WERI-Rb-1 (cell line): ENCODE measurements at places on chromosomes 3 and 15.

GRCh38 chr3:13714251-13714916 lies 165.5 kb downstream of the FBLN2 start:
- no peak for DNase-seq

GRCh38 chr3:194584866-194585265 lies 48.4 kb downstream of the TMEM44 start:
- no peak for DNase-seq

- DNase-seq = no peak
Measured at GRCh38 chr3:146747928-146748327, 142.8 kb upstream of the PLSCR5 start.

GRCh38 chr3:148829926-148830325 lies 2.3 kb downstream of the CPB1 start:
- DNase-seq = no peak

GRCh38 chr3:37435572-37435971 lies 261.2 kb upstream of the LRRFIP2 start:
- no peak for DNase-seq

GRCh38 chr3:104102386-104102785 lies 1264.3 kb upstream of the ALCAM start:
- DNase-seq = peak; percentile 57

GRCh38 chr3:106185949-106186348 lies 317.1 kb upstream of the CBLB start:
- no peak for DNase-seq

DNA sequence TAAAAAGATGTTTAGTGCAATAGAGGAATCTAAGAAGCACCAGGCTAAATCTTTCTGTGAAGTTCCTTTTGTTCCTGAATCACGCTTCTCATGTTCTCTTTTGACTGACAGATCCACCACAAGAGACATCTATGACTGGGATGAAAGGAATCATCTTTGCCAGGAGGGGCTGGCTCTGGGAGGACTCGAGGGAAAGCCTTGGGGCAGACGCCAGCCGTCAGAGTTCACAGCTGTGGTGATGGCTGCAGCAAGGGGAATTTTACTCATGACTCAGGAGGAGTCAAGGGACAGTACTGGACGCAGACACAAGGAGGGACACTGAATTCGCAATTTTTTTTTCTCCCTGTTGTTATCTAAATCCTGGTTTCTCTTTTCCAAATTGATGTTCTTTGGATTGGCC lies 38.7 kb downstream of the C3orf38 start:
- DNase-seq = no peak

DNA sequence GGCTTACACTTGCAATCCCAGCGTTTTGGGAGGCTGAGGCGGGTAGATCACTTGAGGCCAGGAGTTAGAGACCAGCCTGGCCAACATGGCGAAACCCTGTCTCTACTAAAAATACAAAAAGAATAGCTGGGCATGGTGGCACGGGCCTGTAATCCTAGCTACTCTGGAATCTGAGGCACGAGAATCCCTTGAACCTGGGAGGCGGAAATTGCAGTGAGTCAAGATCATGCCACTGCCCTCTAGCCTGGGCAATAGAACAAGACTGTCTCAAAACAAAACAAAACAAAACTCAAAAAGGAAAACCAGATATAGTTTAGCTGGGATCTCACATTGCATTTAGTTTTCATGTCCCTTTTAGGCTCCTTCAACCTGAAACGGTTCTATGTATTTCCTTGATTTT lies 2.9 kb upstream of the USP50 start:
- no peak for DNase-seq

GRCh38 chr3:28564211-28564610 lies 215.6 kb upstream of the AZI2 start:
- DNase-seq = no peak

DNA sequence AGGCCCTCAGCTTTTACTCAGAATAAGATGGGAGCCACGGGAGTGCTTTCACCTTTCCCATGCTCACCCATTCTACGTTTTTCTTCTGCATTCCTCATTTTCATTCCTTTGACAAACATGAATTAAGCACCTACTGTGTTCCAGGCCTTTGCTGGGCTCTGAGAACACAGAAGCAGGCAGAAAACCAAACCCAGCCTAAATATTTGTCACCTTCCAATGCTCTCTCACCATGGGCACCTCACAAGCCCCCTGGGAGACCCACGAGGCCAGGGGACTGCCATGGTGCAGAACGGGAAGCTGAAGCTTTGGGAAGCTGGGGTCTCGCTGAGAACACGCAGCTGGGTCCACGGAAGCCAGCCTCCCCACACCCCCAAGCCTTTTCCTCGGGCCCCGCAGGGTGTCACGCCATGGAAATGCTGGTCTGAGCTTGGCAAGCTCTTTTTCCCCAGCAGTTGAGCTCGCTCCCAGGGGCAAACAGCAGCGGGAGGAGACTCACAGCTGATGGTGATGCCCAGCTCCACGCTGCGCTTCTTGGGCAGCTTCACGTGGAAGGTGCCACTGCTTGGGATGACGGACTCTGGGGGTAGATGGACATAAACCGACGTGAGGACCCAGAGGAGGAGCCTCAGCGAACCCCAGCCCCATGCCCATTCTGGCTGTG lies 27.7 kb downstream of the GRIP2 start:
- peak; percentile 3 for DNase-seq

DNA sequence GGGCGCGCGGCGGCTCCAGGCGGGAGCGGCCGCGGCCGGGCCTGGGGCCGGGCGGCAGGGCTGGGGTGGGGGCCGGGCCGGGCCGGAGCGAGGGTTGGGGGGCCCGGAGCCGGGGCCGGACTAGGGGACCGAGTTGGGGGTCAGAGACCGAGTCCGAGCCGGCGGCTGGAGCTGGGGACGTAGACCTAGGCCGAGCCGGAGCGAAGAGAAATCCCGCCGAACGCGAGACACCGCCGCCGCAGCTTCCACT lies 37.3 kb downstream of the HMCES start:
- DNase-seq = no peak

DNA sequence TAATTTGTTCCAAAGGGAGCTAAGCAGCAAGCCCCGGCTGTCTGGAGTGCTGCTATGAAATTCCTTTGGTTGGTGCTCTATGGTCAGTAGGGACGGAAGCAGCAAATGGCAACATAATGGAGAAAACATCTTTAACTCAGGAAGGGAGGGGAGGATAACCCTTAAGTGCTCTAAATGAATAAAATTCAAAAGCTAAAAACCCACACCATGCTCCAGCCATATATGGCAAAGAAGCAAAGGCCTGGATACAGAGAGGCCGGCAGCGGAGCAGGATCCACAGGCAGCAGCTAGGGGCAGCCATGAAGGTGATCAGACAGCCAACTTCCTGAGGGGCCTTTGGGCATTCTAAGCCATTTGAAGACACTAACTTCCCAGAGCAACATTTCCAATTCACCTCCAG lies 38.9 kb downstream of the IL17RD start:
- DNase-seq = no peak

DNA sequence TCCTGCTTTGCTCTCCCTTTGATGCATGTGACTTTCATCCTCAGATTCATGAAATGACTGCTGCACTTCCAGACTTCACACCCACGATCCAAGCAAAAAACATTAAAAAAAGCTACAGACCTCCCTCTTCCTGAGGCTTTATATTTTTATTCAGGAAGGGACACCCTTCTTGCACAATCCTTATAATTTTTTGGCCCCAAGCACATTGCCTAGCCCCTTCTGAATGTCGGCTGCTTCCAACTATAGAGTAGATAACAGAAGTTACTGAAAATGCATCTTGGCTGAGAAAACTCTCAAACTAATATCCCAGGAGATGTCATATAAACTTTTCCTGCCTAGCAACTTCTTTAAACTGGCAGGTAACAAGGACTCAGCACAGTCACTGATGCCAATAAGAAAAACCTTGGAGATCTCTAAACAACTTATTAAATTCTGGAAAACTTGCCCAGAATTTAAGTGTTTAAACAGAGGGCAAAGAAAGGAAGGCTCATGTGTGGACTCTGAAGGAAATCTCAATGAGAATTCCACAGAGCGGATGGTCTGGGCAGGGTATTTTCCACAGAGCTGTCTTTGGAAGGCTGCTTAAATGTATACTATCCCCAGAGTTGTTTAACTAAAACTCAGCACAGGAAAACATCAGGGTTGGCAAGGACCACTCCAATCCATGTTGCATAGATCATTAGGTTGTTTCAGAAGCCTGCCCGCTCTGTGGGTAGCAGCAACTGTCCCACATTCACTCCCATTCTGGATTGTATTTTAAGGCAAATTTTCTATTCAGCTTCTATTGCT lies 746.8 kb upstream of the LMCD1 start:
- DNase-seq = no peak

DNA sequence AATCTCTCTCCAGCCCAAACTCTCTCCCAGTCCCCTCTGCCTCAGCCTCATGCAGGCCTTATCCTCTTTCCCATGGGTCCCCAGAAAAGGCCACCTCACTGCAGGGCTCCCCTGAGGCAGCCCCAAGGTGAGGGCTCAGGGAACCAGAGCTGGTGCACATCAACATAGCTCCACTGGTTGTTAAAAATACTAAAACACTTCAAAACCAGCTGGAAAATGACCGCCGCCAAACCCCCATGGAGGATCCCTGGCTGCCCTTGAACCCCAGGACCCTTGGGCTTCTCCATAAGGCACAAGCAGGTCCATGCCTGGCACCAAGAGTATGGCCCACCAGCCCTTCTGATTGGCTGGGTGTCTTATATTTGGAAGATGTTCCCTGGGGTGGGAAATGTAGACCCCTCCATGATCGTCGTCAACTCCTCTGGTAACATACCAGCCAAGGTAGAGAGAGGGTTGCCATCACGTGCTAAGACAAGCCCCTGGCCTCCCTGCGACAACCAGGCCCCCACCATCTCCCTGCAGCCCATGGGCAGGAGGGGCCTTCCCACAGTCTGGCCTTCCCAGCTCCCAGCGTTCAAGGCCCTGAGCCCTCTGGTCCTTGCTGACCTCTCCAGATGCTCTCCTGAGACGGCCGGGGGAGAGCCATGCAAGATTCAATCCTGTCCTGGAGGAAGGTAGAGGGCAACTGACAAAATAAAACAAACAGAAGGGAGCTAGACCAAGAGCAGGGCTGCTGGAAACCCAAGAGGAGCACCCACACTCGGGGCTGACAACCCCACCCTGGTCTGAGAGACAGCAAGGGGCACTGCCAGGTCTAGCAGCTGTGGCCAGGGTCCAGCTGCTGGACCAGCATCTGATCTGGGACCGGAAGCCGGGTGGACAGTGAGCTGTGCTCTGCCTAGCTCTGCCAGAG lies 132.1 kb upstream of the PRR20G start:
- no peak for DNase-seq

GRCh38 chr15:50304836-50305235 lies 39.3 kb upstream of the HDC start:
- DNase-seq = no peak

DNA sequence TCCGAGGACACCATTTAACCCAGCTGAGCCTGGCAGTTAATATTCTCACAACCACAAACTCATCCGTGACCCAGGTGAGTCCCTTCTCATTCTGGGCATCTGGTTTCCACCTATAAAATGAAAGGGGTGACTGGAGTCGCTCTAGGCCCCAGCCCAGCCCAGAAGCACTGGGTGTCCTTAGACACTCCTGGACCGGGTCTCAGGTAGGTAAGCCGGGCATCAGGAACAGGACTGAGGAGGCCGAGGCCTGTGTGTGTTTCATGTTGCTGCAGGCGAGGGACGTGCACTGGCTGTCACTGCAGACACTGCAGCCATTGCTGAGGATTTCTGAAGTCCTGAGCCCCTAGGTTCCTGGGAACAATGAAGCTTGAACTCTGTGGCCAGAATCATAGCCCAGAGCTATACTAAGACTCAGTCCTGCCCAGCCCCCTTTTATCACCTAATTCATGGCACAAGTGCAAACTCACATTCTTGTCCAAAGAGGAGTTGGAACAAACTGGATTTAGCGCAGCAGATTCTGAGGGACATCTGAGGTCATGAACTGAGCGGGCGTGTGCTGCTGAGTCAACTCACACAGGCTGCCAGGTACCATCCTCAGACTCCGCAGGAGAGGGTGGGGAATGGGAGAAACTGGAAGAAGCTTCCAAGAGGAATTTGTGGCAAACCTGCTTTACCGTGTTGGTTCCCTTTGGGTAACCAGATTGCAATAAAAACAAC lies 184.9 kb downstream of the FAM43A start:
- peak; percentile 54 for DNase-seq

DNA sequence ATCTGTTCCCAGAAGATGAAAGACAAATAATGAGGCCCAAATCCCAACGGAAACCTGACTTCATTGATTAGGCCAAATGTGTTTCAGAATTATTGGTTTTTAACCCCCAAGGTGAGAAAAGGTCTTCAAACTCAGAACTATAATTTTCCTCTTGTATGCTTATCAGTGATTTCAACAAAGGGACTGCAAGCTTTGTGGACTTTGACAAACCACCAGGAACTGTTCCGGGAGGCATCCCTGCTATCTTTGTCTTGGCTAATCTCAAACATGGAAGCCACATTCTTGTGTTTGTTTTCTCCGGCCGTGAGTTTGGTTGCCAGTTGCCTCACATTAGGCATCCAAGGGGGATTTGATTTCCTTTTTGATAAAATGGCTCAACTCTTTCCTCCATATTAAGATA lies 19.5 kb downstream of the ARHGEF3 start:
- DNase-seq = no peak

GRCh38 chr3:117052395-117052794 lies 342.8 kb downstream of the TUSC7 start:
- DNase-seq = no peak

- peak; percentile 21 for DNase-seq
Measured at GRCh38 chr15:72116731-72117485, 1.0 kb downstream of the MYO9A start.

DNA sequence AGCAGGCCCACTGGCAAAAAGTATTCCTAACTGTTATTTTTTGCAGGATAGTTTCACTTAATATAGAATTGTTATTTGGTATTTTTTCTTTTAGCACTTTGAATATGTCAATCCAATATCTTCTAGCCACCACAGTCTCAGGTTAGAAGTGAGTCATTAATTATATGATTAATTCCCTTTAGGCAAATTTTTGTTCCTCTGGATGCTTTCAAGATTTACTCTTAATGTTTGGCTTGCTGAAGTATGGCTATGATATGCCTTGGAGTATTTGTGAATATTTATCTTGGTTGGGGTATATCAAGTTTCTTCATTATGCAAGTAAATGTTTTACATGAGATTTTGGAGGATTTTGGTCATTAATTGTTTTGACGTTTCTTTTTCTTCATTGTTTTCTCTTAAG lies 152.1 kb upstream of the ALCAM start:
- DNase-seq = no peak
